NCI-H2171 (cell line): ENCODE measurements at places on chromosomes 12 and 14.

GRCh38 chr12:67042697-67043131, 226.4 kb upstream of the CAND1 start:
- no peak for DNase-seq

- no peak for DNase-seq
Observed at GRCh38 chr12:88227263-88227662, 85.2 kb downstream of the TMTC3 start.

DNA sequence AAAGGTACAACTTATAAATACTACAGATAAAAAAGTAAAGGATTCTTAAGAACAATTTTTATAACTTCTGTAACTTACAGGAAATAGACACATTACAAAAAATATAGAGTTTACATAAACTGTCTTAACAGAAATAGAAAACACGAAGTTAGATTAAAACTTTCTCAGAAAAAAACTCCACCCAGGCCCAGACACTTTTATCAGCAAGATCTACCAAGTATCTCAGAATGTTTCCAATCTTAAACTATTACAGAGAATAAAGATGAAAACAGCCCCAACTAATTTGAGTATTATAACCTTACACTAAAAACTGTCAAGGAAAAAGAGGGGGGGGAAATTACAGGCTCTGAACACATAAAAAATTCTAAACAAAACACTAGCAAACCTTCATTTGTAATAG, 8.2 kb downstream of the ZFC3H1 start:
- DNase-seq: no peak

DNA sequence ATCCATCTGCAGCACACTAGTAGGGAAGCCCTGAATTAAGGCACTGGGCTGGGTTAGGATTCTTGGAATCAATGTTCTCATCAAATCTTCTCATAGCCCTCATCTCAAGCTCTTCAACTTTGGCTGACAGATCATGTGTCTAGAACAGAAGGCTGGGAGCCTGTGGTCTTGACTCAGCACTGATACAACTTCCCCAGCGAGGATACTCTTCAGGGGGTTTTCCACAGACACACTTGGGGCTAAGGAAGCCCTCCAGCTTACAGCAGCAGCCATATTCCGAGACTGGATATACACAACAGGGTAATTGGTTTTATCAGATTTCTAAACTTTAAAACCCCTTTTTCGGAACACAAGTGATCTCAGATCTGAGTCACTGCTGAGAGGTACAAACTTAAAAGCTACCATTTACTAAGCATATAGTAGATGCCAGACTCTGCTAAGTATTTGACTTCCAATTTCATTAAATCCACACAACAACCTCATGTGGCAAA, 3.5 kb downstream of the FMNL3 start:
- no peak for DNase-seq

- DNase-seq: no peak
Observed at GRCh38 chr12:131040491-131040890, 86.8 kb downstream of the ADGRD1 start.

DNA sequence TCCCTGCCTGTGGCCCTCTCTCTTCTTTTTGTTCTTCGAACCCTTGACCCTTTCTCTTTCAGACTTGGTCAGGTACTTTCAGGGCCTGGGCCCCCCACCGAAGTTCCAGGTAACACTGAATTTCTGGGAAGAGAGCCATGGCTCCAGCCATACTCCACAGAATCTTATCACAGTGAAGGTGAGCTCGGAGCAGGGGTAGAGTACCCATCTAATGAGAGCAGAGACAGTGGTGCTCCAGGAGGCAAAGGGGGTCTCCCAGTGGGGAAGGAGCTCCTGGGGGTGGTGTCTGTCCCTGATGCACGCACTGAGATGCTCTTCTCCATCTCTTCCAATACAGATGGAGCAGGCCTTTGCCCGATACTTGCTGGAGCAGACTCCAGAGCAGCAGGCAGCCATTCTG, 4.7 kb downstream of the IRF9 start:
- DNase-seq: no peak

DNA sequence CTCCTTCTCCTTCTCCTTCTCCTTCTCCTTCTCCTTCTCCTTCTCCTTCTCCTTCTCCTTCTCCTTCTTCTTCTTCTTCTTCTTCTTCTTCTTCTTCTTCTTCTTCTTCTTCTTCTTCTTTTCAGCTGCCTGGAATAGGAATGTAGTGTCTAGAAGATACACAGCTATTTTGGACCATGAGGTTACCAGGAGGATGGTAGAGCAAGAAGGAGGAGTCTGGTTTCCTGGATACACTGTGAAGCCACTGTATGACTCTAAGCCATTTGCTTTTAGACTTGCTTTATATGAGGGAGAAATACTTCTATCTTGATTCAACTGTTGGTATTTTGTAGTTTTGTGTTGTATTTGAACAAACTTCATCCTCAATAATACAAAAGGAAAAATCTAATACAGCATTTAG, 3.0 kb upstream of the MYBPC1 start:
- no peak for DNase-seq

DNA sequence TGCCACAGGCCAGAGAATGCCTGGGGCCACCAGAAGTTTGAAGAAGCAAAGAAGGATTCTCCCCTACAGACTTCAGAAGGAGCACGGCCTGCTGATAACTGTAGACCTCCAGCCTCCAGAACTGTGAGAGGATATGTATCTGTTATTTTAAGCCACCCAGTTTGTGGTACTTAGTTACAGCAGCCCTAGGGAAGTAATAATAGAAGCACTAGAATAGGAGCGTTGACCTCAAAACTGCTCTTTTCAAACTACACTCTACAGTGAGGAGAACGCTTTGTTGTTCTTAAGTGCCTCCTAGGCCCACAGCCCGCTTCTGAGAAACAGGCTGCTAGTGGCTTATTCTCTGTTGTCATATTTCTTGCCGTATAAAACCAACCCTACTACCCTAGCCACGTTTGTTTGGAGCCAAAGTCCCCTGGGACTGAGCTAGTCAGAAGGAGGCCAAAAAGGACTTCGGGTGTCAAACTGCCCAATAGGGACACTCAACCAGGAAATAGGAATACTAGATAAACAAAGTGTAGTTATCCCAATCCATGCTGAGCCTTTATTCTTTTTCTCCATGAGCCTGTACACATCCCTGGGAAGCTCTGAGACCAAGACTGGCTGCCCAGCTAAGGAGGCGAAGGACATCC, 38.5 kb upstream of the FRS2 start:
- no peak for DNase-seq

- DNase-seq: no peak
Observed at GRCh38 chr12:104873374-104873773, 84.7 kb downstream of the SLC41A2 start.

DNA sequence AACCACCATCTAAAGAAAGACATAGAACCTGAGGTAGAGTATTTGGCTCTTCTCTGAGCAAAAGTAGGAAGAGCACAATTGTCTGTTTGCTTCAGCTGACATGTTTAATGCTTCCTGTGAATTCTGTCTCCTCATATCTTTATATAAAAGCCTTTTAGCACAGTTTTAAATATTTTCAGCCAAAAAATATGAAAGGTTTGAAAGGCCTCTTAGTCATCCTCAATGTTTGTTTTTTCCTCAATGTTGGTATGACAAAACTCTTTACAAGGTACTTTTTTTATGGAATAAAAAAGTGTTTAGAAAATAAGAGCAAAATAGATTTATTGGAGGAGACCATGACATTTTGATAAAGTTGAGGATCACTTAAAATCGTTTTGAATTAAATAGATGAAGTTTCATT, 360.9 kb downstream of the NAV3 start:
- no peak for DNase-seq

- no peak for DNase-seq
Observed at GRCh38 chr14:73943083-73943482, 6.8 kb downstream of the FAM161B start.

DNA sequence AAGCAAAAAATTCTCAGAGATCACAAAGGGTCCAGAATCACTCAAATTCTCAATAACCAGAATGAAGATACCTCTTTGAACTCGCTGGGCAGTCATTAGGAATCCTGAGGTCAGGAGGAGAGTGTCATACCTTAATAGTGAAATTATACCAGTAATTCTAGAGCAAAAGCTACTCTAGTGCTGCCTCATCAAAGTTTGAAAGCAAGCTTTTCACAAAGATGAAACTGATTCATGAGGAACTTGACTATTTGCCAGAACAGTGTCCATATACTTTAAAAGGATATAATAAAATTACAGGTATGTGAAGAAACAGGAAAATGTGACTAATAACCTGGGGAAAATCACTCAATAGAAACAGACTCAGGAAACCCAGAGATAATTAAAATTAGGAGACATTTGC, 44.5 kb downstream of the EML5 start:
- DNase-seq: no peak

DNA sequence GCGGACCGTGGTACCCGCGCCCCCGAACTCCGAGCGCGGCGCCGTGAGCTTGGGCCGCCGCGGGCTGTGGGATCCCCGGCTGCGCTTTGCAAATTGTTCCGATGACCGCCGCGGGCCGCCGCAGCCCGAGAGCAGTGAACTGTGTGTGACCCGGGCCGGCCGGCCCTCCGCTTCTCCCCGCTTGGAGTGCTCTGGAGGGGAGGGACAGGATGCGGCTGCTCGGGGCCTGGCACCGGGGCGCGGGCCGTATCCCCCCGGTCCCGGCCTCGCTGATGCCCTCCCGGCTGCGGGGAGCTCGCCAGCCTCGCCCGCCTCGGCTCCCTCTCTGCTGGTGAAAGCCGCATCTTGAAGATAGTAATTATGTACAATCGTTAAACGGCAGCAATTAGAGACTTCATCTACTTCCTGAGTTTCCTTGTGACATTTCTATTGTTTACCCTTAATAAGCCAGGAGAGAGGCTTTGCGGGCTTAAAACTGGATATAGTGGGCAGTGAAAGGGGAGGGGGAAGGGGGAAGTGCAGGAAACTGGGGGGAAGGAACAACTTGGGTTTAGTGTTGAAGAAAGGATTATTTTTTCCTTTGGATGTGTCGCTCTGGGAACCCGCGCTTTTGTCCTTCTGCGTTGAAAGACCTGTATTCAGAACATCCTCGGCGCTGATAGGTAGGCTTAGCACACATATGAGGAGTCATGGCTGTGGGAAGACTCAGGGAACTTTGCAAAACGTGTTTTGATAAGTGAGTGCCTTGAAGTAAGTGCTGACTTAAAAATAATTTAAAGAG, 1.2 kb downstream of the PELI2 start:
- peak; percentile 24 for DNase-seq

GRCh38 chr14:36618641-36619040, 36.2 kb upstream of the NKX2-8 start:
- no peak for DNase-seq

GRCh38 chr14:103318750-103319419, 15.2 kb upstream of the EIF5 start:
- no peak for DNase-seq

GRCh38 chr12:123893276-123893675, 79.4 kb downstream of the CCDC92 start:
- no peak for DNase-seq

- no peak for DNase-seq
Observed at GRCh38 chr12:87266305-87266704, 762.9 kb downstream of the C12orf50 start.

DNA sequence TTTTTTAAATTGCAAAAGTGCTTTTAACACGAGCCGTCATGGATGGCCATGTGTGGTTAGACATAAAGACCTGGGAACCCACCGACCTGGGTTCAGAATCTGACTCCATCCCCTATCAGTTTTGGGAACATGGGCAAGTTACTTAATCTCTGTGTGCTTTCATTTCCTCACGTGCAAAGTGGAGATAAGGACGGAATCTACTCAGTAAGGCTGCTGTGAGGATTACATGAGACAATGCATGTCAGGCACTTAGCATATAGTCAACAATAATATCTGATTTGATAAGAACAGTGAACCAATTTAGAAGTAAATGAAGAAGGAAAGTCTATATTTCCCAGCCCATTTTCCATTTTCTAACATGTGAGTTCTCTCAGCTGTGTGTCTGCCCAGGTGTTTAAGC, 235.4 kb downstream of the SUDS3 start:
- no peak for DNase-seq

GRCh38 chr12:5694759-5695409, 250.2 kb downstream of the ANO2 start:
- DNase-seq: no peak

DNA sequence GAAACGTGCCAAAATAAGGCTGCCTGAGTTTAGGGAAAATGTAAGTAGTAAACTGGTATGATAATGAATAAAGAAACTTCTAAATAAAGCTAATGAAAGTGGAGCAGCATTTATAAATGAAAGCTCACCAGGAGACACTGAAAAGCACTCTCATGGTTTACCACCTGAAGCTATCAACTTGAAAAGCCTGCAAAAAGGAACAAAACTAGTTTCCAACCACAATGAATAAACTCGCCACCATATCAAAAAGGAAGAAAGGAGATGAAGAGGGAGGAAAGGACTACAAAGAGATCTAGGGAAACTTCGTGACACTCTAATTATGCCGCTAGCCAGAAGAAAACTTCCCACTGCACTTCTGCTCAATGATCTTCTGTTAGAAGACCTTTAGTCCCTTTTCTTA, 66.7 kb downstream of the MED13L start:
- no peak for DNase-seq

DNA sequence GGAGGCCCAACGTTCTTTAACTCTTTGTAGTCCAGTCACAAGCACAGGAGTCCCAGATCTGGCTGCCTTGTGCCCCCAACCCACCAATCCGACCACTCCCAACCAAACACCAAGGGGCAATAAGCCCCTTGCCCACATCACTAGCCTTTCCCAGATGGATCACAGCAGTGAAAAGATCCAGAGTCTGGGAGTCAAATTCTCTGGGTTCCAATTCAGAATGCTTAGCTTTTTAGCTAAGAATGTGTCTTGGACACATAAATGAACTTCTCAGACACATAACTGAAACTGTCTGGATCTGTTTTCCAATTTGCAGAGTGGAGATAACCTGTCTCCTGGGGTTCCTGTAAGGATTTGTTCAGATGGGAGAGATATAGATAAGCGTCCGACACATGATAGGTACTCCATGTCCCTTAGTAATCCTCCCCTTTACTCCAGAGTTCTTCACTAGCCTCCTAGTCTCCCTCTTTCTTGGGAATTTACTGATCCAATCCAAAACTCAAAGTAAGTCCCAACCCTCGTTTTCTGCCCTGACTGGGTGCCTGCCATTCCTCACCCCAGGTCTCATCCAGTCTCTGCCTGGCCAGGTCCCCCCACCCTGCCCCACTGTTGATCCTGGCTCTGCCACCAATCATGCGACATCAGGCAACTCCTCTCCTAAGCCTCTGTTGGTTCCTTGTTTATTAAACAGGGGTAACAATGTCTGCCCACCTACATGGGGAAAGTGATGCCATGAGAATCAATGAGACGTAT, 439 bp upstream of the TNFRSF1A start:
- DNase-seq: no peak

DNA sequence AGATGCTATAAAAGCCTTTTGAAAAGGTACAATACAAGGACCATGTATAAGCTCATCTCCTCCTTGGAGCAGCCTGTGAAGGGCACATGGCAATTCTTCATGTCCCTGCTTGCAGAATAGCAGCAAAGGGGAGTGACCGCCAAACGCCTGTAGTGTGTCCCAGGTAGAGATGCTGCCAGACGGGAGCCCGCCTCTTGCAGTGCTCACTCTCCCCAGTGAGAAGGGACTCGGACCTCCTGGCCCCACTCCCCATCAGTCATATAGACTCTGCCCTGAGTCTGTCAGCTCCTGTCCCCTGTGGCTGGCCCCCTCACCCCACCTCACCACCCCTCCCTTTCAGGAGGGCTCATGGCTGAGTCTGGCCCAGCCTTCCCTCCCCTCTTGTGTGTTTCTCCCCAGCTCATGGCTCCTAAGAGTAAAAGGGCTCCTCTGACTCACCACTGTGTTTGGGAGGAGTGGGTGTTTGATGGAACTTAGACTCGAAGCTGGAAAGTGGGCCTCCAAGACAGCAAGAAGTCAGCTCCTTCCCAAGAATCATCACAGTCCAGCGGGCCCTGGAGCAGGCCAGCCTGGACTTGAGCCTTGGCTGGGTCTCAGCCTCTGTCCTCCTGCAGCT, 40.9 kb downstream of the DEGS2 start:
- DNase-seq: no peak
